ENCODE measurements at places on chromosomes 2 and 18. TPM values are rescaled to one million over a fixed set of nuclear protein-coding genes. Genes with fewer than 3 reads are reported as not detected.

GRCh38 chr2:58553937-58554336 is 312.8 kb upstream of the FANCL start:
- no peak for DNase-seq

- peak; percentile 38 for DNase-seq
These were observed 160.1 kb downstream of the HAUS1 start for GRCh38 chr18:46264255-46264654.

DNA sequence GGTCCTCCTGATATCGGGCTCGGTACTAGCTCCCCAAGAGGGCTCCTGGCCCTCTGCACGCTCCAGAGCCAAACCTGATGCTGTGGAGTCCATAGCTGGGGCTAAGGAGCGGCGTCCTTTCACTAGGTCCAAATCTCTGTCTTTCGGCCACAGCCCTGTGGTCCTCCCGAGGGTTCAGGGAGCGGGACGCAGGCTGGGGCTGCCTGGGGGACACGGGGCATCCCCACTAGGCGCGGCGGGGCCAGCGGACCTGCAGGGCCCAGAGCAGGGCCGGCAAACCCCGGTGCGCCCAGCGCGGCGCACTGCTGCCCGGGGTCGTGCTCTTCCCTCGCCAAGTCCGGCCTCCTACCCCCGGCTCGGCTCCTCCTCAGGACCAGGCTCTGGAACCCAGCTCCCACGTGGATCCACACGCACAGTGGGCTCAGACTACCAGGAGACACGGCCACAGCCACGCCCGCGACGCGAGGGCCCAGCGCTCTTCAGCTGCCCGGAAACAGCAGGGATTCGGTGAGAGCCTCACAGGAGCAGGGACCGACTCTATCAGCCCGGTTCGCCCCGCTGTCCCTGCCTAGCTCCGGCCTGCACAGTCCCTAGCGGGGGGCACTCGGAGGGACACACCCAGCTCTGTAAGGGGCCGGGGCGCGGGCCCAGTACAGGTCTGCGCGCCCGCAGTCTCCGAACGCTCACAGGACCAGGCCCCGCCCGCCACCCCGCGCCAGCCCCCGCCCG is 593 bp downstream of the ZNF514 start:
- peak; percentile 60 for DNase-seq

DNA sequence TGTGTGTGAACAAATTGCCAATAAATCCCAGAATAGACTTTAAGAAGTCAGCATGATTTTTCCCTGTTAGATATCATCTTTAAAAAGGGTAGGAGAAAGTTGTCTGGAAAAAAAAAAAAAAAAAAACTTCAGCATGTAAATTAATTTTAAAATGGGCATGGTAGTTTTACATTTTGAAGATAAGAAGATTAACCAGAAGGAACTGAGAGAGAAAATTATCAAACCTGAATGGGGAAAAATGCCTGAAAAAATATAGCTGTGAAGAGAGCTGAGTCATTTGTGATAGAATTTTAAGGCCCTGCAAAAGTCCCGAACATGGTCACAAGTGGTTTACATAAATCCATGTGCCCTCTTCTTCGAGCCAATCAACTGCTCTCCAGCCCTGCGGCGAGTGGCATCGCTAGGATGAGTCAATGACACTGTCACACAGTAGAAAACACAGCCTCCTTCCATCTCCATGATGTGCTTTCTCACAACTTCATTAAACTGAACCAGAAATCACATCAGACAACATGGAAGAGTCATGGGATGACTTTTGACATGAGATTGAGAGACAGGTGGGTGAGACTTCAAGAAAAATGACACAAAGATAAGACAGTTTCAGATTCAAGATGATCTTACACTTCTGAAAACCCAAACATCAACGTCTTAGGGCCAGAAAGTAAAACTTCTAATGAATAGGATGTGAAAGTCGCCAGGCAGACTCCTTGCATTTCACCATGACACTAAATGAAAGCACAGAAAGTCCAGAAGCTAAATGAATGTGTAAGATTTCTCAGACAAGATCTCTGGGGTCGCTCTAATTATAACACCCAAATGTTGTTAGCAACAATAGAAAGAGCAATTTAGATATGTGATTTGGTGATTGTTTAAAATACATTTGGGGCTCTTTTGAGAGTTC is 273.0 kb upstream of the ID2 start:
- DNase-seq, result peak; percentile 21

DNA sequence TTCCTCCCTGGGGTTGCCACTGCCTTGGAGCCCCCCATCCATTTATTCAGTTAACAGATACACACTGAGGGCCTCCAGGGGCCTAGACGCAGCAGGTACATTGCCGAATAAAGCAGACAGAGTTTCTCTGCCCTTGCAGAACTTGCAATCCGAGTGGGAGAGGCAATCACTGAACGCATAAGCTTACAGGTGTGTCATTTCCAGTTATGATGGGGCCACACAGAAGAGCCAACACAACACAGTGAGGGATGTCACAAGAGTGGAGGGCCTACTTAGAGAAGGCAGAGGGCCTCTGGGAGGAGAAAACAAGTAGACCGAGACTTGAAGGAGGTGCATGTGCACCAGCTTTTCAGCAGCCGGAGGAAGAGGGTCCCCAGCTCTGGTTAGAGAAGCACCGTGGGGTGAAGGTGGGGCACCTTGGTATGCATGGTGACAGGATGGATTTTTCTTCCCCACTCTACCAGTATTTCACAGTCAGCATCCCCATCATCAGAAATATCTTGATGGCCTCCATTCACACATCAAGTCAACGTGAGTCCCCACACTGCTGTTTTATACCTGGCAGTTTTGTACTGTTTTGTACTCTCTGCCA is 150.9 kb downstream of the SMAD7 start:
- no peak for DNase-seq

- no peak for DNase-seq
These were observed 1.2 kb upstream of the ARID5A start for GRCh38 chr2:96535331-96535730.

GRCh38 chr2:67498931-67499330 is 101.8 kb downstream of the ETAA1 start:
- DNase-seq, result no peak

DNA sequence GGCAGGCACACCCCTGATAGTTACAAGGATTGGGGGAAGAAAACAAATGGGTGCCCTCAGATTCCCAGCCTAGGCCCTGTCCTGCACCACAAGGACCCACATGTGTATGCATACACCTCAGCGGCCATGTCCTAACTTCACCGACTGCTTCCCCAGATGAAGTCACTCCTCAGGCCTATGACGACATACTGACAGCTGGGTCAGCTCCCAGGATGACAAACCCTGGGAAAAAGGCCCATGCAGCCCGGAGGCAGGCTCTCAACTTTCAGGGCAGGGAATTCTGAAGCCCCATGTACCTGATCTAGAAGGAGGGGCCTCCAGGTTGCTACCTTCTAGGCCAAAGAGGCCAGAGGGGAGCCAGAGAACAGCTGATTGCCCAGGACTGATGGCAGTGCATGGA is 11.0 kb upstream of the PLEKHM3 start:
- DNase-seq, result no peak

GRCh38 chr2:714005-714741 is 37.0 kb upstream of the TMEM18 start:
- peak; percentile 73 for DNase-seq

DNA sequence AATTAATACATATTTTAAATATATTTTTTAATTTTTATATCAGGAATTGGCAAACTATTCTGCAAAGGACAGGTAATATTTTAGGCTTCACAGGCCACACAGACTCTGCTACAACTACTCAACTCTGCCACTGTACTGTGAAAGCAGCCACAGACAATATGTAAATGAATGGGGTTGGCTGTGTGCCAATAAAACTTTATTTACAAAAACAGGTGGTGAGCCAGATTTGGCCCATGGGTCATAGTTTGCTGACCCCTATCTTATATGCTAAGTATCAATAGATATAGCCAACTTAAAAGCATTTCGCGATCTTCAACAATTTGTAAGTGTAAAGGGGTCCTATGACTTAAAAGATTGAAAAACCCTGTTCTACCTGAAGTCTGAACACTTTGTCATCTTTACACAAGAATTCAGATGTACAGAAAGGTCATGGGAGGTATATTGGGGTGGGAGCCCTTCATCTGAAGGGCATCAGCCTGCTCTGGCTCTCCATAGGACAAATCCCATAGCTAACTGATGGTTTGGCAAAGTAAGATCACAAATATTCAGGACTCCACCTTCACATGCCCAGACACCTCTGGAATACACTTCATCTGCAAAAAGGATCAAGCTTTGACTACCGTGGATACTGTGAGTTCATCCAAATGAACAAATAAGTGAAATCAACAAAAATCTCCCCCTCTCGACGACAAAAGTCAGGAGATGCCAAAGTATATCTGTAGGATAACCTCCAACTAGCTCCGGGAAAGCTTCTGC is 65.9 kb downstream of the C1D start:
- no peak for DNase-seq

The ADAM23 gene
- total RNA-seq, result 1.7 TPM

The ACVR1 gene
- total RNA-seq, result 11.7 TPM

DNA sequence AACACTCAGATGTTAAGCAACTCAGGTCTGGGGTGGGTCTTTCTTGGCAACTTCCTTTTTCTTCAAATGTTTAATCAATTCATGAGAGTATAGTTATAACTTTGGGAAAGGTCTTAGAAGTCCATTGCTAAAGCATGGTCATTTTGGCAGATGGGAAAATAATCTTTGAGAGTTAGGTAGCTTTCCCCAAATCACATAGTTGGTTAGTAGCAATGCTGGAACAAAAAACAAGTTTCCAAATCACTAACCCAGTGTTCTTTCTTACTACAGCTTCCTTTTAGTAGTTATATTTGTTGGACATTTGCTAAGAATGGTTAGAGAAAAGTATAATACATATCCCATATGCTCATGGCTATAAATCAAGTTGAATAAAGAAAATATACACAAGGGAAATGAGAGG is 185.2 kb upstream of the SLC14A2 start:
- DNase-seq, result no peak

The CD226 gene
- 2.6 TPM for total RNA-seq
